T-helper 2 cell (primary cell): ENCODE measurements at places on chromosomes 4 and X.

GRCh38 chr4:112386071-112386470 lies 88.9 kb downstream of the ALPK1 start:
- no peak for DNase-seq

DNA sequence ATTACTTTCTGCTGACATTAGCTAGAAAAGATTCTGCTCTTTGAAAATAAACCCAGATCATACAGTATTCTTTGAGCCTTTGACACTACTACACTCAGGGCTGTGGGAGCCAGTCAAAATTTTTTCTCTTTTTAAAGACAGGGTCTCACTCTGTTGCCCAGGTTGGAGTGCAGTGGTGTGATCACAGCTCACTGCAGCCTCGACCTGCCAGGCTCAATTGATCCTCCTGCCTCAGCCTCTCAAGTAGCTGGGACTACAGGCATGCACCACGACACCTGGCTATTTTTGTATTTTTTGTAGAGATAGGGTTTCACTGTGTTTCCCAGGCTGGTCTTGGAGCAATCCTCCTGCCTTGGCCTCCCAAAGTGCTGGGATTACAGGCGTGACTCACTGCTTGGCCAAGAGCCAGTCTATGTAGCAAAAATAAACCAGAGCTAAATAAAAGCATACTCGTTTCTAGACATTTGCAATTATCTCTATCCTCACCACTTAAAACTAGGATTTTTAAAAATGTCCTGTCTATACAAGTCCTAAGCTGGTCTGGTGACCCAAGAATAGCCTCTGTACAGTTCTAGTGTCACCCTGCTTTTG lies 43.2 kb downstream of the AKAP4 start:
- DNase-seq = no peak

GRCh38 chrX:55663584-55663983 lies 40.4 kb downstream of the FOXR2 start:
- no peak for DNase-seq

DNA sequence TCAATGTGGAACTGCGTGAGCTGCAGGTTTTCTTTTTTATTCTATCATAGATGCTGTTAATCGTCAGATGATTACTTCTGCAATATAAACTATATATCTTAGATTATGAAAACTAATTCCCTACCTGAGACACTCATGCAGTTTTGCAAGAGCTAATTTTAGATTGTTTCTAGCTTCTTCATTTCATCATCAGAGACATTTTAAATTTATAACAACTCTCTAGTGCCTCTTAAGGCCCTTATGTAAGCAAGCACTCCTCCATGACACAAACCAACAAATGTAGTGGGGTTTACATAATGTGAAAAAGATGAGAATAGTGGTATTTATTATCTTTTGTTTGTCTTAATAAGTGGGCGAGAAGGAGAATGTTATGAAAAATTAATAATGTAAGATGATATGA lies 170.2 kb upstream of the ETNPPL start:
- no peak for DNase-seq

- no peak for DNase-seq
Observed at GRCh38 chr4:3406431-3406830, 35.3 kb upstream of the HGFAC start.

- DNase-seq = no peak
Observed at GRCh38 chrX:46777971-46778810, 19.3 kb upstream of the SLC9A7 start.

- no peak for DNase-seq
Observed at GRCh38 chr4:105236202-105236915, 89.7 kb downstream of the TET2 start.

DNA sequence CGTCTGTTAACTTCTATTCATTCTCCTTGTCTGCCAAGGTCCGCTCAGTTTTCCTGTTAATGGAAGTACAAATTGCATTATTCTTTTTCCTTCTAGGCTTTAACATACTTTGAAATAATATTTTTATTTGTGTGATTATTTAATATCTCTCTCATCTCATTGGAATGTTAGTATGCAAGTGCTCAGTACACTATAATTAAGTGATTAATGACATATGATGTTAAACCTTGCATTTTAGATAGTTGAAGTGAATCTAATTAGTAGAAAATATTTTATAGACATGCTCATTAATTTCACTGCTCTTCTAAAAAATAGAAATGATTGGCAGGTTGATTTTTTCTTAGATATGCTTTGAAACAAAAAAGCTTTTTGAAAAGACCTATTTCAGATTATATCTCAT lies 1079.8 kb downstream of the RAPGEF2 start:
- DNase-seq = no peak

DNA sequence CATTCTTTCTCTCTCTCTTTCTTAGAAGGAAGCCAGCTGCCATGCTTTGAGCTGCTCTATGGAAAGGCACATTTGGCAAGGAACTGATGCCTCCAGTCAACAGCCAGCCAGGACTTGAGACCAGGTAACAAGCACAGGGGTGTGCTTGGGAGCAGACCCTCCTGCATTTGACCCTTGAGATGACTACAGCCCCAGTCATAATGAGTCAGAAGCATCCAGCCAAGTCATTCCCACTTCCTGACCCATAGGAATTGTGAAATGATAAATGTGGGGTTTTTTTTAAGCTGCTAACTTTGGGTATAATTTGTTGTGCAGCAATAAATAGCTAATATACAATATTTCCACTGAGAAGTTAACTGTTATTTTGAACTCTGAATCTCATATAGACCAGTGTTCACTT lies 446.9 kb downstream of the GRXCR1 start:
- DNase-seq = no peak

- DNase-seq = no peak
Observed at GRCh38 chr4:95432466-95432865, 116.3 kb downstream of the UNC5C start.

GRCh38 chrX:128862557-128862956 lies 660.7 kb downstream of the SMARCA1 start:
- no peak for DNase-seq

- DNase-seq = no peak
Observed at GRCh38 chr4:185965426-185966384, 103.3 kb upstream of the TLR3 start.

DNA sequence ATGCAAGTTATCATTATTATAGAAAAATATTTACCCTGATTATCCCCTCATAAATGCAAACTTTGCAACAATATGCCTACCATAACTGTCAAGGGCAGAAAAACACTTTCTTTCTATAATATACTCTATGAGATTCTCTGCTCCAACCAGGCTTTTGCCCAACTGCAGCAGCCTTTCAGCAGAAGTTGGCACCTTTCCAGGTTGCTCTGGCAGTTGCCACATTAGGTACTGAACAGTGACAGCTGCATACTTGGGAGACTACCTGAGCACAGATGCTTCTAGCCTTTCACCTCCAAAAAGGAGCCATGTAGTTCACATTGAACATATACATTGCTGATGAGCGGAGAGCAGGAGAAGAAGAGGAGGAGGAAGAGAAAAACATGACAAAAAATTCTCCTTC lies 69.5 kb upstream of the BRWD3 start:
- no peak for DNase-seq

GRCh38 chrX:11131146-11131545 lies 20.0 kb downstream of the HCCS start:
- DNase-seq = no peak

DNA sequence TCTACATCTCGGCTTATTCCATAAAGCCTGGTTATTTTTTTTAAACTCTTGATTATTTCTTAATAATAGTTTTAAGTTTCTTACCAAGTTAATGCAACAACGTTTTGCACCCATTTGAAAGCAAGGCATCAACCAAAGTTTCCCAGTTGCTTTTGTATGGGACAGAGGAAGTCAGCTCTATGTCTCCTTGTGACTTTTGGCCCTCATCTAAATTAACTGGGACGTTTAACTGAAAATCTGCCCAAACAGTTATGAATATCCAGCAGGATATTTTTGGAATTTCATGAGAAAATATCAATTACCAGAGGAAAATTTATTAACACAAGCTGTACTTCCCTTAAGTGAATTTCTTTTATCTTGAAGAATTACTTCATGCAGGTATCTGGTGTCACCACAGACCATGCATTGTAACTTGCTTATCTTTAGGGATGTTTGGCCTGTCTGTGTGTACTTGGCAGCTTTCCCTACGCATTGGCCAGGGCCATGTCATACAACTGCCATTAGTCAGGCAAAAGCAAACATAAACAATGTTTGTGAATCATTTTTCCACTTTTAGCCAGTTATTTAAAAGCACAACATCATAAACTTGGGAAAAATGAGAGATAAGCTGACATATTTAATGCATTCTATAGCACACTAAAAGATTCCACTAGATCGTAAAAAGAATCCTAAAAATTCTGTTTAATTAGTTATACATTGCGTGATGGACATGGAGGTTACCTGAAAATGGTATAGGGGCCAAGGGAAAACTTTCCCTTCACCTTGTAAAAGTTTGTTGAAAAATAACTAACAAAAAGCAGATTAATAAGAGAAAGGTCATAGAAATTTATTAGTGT lies 101.4 kb upstream of the PDE5A start:
- DNase-seq = no peak

- no peak for DNase-seq
Observed at GRCh38 chr4:65911720-65912119, 241.4 kb upstream of the EPHA5 start.

GRCh38 chrX:134181275-134181660 lies 55.7 kb upstream of the CCDC160 start:
- no peak for DNase-seq

DNA sequence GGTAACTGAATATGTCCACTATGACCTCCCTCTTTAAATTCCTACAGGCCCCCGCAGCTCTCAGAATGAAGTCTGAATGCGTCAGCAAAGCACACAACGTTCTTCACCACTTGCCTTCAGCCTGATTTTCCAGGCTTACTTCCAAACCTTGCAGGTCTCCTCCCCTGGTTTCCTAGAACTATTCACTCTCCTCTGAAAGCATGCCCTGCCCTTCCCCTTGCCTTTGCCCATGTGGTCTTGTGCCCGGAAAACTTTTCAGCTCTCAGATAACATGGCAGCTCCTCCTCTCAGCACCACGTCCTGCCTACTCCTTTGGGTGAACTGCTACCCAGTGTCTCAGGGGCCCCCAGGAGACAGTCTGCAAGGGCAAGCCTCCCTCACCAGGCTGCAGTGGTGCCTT lies 268.5 kb upstream of the LDB2 start:
- DNase-seq = no peak

DNA sequence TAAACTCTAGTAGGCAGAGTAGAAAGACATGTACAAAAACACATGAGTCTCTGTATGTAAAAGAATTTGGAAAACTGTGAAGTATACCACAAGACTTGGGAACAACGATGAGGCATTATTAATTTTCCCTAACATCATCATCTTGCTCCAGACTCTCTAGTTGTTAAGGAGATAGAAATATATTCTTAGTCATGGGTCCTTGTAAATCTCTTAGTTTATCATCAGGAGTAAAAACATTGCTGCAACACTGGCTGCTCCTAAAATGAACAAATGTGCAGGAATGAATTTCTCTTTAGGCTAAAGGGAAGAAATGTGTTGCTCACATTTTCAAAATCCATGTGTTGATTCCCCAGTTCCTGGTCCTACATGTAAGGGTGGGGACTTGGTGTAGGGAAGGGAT lies 384.6 kb downstream of the STIM2 start:
- DNase-seq = no peak

DNA sequence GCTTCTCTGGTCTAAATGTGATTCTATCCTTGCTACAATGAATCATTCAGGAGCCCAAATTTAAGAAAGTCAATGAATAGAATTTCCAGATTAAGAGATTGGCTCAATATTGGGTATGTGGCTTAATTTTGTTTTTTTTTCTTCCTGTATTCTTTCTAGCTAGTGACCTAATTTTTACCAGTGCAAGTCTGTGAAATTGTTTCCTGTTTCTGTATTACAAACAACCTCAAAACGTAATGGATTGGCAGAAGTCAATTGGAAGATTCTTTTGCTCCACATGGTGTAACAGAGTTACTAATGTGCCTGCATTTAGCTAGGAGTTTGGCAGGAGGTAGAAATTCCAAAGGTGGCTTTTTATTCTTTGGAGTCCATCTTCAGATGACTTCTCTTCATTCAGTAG lies 17.6 kb downstream of the DYNLT3 start:
- DNase-seq = no peak

GRCh38 chr4:124948976-124949597 lies 236.6 kb upstream of the ANKRD50 start:
- no peak for DNase-seq

- DNase-seq = no peak
Observed at GRCh38 chrX:1725472-1725871, 110.6 kb downstream of the ASMT start.

GRCh38 chr4:185405296-185405999 lies 8.8 kb downstream of the ANKRD37 start:
- DNase-seq = no peak

DNA sequence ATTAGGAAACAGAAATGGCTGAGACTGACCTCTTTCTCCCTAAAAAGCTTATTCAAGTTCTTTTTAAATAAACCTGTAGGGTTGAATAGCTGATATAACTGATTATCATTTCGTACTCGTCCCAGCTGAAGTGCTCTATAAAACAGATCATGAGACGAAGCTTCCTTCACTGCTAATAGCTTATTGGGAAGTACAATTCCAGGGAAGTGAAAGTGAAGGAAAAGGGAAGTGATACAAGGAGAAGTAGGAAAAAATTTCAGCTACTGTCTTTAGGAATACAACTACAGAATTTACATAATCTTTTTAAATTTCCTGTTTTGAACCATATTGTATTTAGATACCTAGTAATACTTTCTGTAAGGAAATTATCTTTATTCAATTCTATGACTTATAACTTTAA lies 103.0 kb downstream of the SNCA start:
- no peak for DNase-seq

- no peak for DNase-seq
Observed at GRCh38 chr4:125262079-125262478, 52.7 kb upstream of the FAT4 start.

DNA sequence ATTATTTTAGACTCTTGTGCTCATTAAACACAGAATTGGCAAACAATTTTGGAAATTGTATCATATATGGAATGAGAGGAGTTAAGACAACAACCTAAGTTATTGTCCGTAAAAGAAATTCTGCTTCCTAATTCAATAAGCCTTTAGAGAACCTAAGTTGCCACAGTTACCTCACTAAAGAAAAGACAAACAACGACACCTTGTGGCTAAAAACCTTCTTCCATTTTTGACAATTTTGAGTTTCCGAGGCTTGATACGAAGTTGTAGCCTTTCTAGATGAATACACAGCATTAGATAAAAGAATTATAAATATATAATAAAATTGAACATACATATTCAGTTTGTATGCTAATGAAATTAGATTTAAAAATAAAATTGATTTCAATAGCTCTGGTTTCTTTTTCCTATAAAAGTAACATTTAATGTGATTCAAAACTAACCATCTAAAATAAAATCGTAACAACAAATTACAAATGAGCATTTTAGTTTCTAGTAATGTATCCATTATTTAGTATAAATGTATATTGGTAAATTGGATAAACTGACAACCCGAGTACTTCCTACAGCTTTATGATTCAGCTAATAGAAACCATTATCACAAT lies 275.1 kb downstream of the GPM6A start:
- no peak for DNase-seq

GRCh38 chr4:85555206-85555605 lies 80.3 kb downstream of the ARHGAP24 start:
- DNase-seq = no peak

- no peak for DNase-seq
Observed at GRCh38 chr4:18518098-18518497, 496.5 kb upstream of the LCORL start.

- no peak for DNase-seq
Observed at GRCh38 chr4:49044270-49044669, 58.2 kb downstream of the CWH43 start.

- DNase-seq = no peak
Observed at GRCh38 chrX:63927848-63928247, 142.8 kb upstream of the ARHGEF9 start.

- DNase-seq = no peak
Observed at GRCh38 chrX:2848871-2849301, 20.2 kb downstream of the GYG2 start.

- DNase-seq = no peak
Observed at GRCh38 chrX:148917441-148917840, 417.0 kb downstream of the AFF2 start.
